Astrocyte of the spinal cord (primary cell): ENCODE measurements at places on chromosomes 1 and 21.

GRCh38 chr1:17239420-17239819 lies 9.5 kb upstream of the PADI3 start:
- DNase-seq, result peak; percentile 96

DNA sequence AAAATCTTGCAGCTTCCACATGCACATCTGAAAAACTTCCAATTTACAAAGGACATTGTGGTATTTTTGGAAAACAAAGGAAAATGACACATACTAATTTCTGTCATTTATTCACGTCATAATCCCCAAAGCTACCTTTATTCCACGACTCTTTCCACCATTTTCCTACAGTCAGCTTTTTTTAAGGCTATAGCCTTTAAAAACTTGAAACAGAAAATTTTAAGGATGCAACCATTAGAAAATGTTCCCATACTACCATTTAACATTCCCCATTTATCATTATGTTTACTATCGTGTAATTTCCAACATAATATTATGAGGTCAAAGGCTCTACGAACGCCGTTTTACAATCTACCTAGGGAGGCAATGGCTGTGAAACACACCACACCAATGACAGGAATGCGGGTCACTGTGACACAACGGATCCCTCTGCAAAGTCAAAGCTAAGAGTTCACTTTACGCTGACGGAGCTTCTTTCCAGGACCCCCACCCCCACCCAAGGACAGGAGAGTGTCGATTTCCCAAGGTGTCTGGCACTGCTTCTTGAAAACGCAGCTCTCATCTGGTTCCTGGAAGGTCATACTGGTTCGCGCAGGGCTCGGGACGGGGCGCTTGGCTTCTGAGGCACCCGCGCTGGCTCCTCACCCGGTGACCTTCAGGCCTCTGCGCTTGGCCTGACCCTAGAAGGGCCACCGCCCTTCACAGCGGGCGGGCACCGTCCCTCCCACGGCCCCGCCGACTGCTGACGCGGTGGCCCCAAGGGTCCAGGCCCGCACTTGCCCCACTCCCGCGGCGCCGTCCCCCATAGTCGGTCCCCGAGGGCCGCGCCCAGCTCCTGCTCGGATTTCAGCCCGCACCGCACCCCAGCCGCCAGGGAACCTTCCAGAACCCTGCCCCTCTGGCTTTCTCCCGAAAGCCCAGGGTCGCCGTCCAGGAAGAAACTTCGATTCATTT lies 50.5 kb upstream of the ATF3 start:
- peak; percentile 13 for DNase-seq

GRCh38 chr1:24119859-24120756 lies 8.2 kb upstream of the MYOM3 start:
- no peak for DNase-seq

- no peak for DNase-seq
These were observed 843.2 kb downstream of the AMY1C start for GRCh38 chr1:104592926-104593325.

- no peak for DNase-seq
These were observed 76.6 kb downstream of the GIPC2 start for GRCh38 chr1:78122389-78122788.

- DNase-seq, result no peak
These were observed 7.2 kb downstream of the PRDM2 start for GRCh38 chr1:13707164-13707563.

GRCh38 chr1:94061513-94062443 lies 59.2 kb downstream of the ABCA4 start:
- DNase-seq, result peak; percentile 83

GRCh38 chr1:178282949-178283367 lies 189.1 kb downstream of the RASAL2 start:
- DNase-seq, result peak; percentile 82

GRCh38 chr1:1554926-1555915 lies 14.8 kb upstream of the TMEM240 start:
- DNase-seq, result peak; percentile 80

DNA sequence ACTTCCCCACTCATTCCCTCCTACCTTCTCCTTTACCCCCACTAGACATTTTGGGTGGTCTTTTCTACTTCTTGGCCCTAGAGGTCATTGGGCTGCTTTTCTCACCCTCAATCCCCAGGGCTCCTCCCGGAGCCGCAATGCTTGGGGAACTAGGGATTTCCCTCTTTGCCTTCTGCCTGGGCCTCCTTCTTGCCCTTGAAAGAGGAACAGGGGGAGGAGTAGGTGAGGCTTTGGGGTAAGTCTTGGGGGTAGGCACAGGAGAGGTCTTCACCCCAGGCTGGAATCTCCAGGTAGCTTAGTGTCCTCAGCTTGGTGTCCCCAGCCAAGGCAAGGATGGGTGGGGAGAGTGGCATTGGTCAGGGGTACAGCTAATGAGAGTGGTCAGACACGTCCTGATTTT lies 56.2 kb upstream of the EPS8L3 start:
- DNase-seq, result no peak

- peak; percentile 59 for DNase-seq
These were observed at the start of gene PRDM16 for GRCh38 chr1:3068564-3069431. Gene PRDM16, plus strand, starts transcription at chr1:3069203. Its CDS starts 57 bp downstream, at chr1:3069260.

GRCh38 chr1:205262731-205263171 lies 35.0 kb downstream of the TMCC2 start:
- no peak for DNase-seq

DNA sequence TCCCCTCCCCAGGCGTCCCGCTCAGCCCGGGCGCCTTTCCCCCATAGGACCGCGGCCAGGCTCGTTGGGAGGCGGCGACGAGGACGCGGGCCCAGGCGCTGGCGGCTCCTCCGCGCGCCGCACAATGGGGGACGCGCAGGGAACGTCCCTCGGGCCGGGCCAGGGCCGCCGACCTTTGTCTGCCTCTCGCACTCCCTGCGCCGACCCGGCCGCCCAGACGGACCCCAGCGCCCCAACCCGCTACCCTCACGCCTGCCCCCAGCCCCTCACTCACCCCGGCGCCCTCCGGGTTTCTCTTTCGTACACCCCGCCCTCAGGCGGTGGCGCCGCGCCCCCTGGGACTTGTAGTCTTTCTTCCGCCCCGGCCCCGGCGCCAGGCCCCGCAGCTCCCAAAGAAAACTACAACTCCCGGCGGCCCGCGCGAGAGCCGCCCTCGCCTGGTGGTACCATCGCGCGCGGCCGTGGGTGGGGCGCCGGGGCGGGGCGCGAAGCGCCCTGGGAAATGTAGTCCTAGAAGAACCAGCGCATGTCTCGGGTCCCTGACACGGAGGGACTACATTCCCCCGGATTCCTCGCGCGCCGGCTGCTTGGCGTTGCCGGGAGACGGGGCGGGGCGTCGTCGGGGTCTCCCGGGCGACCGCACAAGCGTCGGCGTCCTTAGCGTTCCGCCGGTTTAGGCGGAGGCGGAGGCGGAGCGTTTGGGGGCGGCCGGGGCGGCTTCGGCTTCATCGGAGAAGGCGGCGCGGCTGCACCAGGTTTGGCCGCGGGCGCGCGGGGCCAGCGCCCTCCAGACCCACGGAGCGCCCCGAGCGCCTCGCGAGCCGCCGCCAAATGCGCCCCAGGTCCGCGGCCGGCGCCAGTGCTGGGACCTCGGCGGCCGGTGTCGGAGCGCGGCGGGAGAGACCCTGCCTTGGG lies at the start of gene C1orf159:
TSS of gene C1orf159 (minus strand) at position 304 of the 915 bp plus-strand sequence. CDS start 24,546 bp downstream, outside the sequence.
- peak; percentile 99 for DNase-seq

GRCh38 chr1:232529747-232530146 lies 100.2 kb downstream of the SIPA1L2 start:
- DNase-seq, result no peak

GRCh38 chr1:41617336-41617735 lies 132.9 kb upstream of the EDN2 start:
- DNase-seq, result no peak

GRCh38 chr21:19908390-19908789 lies 1089.8 kb upstream of the NCAM2 start:
- no peak for DNase-seq

- DNase-seq, result no peak
These were observed 200.9 kb downstream of the LTN1 start for GRCh38 chr21:28791595-28792282.

DNA sequence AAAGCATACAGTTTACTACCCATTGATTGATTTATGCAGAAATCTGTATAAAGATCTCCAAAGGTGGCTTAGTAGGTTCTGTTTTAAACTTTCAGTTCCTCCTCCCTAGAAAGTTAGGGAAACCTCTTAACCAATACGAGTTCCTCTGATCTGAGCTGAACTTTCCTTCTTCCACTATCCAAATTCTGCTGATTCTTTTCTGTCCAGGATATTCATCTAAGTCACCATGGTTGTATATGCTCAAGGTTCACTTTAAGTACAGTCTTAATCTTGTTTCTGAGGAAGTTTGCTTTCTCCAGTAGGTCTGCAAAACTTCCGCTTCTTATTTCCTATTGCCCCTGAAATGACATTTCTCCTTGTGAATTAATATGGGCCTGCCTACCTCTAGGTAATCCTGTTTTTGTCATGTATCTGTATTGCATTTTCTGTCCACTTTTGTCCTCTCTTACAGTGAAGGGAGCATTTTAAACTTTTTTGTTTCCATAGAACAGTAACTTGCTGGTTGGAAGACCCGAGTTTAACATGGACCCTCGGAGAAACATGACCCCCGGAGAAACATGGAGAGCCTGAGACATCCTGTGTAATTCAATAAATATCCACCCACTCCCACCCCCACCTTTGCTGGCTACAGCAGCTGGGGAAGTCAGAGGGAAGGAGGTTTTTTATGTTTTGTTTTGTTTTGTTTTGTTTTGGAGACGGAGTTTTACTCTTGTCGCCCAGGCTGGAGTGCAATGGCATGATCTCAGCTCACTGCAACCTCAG lies 16.7 kb upstream of the TUT4 start:
- DNase-seq, result no peak

GRCh38 chr1:239993366-239993765 lies 98.3 kb upstream of the FMN2 start:
- no peak for DNase-seq

DNA sequence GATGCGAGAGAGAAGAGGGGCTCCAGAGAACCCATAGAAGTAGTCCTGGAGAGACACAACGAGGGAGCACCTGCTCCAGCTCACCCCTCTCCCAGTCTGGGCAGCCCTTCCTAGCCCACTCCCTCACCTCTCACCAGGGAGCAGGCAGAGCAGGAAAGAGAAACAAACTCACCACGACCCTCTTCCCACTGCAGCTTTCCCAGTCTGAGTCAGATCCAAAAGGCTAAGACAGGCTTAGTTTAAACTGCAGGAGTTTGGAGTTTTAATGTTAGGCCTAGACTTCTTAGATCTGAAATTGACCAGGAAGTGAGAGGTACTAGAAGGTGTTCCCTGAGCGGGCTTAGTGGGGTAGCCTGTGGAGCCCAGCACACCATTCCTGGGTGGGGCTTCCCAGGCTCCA lies 29.6 kb downstream of the SLC1A7 start:
- DNase-seq, result no peak

GRCh38 chr1:210412240-210412639 lies 83.5 kb downstream of the HHAT start:
- DNase-seq, result no peak

- no peak for DNase-seq
These were observed 1.8 kb downstream of the SMYD2 start for GRCh38 chr1:214282630-214283242.

- peak; percentile 72 for DNase-seq
These were observed 3.1 kb upstream of the BLACAT1 start for GRCh38 chr1:205458777-205459566.
